Suppressor macrophage treated with lipopolysaccharide for 1 hour (primary cell): ENCODE measurements at places on chromosomes 7 and 10.

DNA sequence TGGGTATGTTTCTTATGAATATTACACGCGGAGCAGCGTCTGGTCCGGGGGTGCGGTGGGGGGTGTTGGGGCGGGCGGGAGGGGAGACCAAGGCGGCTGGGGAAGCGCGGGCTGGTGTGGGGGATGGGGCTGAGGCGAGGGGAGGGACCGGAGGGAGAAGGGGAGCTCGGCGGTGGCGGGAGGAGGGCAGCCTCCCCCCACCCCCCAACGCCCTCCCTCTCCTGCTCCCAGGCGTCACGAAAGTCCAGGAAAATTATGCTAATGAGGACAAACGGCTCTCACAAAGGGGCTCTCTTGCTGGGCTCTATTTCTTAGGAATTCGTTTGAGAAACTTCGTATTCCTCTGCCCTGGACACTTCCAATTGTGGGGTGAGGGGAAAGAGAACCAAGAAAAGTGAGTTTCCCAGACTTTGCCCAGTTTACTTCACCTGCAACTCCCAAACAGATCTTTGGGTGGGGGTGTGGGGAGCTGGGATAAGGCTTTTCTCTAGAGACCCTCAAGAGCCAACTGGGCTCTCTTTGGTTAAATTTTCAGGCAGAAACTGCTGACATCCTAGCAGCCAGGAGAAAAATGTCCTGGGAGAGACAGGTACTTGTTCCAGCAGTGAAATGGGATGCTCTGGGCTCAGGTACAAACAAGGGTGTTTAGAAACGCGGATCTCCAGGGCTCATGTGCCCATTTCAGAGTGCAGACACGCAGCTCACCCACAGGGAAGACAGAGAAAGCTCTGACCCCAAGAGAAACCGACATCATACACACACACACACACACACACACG lies 11.7 kb upstream of the HOXA2 start:
- DNase-seq, result no peak

DNA sequence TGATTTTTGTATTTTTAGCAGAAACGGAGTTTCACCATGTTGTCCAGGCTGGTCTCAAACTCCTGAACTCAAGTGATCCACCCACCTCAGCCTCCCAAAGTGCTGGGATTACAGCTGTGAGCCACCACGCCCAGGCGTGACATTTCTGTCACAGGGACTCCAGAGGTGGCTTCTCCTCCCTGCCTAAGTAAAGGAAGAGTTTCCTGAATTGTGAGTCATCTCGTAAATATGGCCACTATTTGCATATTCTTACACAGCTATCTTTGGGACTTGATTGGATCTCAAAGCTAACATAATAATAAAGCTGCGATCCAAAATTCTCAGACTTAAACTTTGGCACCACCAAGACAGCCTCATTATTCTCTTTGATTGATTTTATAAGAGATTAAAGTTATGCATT lies 50.1 kb downstream of the ADARB2 start:
- DNase-seq, result no peak

DNA sequence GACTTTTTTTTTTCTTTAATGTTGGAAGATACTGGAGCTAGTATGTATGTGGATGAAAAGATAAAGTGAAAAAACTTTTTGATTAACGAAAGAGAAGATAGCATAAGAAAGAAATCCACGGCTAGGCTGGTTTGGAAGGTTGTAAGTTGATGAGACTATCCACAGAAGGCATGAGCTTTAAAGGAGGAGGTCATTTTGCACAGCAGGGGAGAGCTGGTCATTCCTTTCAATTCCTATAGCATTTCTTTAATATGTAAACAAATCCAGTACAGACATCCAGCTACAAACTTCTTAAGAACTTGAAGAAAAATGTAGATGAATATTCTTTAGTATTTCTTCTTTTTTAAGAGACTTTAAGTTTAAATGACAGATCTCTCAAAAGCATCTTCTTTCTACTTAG lies 281.3 kb downstream of the CACNA2D1 start:
- no peak for DNase-seq

DNA sequence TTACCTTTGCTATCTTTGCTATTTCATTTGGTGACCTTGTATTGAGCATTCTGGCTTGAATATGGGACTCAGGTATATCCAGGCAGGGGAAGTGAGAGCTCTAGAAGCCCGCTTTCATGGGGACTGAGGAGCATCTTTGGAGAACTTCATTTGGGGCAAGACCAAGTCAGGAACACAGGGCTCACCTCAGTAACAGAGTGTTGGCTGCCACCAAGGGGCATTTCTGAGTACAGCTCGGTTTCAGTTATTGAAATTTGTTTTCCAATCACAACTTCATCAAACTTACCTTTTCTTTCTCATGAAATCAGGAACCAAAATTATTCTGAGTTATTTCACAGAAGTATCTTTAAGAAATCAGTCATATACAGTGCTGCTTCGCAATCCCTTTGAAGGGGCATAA lies 337.2 kb downstream of the C7orf25 start:
- DNase-seq, result no peak

DNA sequence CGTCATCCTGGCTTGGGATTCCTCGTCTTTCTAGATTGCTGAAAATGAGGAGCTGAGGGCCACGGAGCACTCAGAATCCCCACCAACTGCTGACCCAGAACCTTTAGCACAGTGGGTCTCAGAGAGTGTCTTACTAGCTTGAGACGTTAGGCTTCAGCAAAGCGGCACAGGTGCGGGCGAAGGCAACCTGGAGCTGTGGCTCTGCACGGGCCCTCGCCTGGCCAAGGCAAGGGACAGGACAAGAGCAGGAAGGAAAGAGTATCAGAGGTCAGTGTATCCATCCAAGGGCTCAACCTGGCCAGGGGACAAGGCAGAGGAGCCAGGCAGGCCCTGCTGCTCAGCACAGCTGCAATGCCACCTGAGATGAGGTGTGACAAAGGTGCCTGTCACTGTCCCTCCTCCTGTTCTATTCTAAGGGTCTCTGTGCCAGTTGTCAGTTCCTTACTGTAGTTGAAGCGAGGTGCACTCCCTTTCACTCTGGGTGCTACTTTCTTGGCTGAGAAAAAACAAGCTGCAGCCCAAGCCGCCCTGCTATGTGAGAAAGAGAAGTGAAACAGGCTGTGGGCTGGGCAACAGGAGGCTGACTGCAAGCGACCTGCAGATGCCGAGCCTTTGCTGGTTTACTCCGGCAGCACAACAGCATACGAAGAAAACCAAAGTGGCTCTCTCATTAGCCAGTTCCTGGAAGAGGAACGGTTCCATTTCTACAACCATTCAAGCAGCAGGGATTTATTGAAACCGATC lies 33.3 kb upstream of the KDM7A start:
- peak; percentile 88 for DNase-seq

DNA sequence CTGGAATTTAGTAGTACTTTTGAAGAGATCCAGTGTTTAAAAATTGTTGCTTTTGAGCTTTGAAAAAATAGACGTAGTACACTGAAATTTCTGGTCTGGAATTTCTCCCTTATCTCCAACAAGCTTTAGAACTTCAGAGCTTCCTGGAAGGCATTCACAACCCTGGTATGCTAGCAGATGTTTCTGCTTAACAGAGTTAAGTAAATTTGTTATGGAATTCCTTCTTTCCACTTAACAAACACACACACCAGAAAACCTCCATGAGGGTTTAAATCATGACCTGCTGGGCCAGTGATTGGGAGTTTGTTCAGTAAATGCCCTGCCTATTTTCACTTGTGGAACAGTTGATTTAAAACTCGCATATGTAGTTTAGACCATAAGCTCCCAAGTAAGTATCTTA lies 13.7 kb downstream of the ASB15 start:
- no peak for DNase-seq

DNA sequence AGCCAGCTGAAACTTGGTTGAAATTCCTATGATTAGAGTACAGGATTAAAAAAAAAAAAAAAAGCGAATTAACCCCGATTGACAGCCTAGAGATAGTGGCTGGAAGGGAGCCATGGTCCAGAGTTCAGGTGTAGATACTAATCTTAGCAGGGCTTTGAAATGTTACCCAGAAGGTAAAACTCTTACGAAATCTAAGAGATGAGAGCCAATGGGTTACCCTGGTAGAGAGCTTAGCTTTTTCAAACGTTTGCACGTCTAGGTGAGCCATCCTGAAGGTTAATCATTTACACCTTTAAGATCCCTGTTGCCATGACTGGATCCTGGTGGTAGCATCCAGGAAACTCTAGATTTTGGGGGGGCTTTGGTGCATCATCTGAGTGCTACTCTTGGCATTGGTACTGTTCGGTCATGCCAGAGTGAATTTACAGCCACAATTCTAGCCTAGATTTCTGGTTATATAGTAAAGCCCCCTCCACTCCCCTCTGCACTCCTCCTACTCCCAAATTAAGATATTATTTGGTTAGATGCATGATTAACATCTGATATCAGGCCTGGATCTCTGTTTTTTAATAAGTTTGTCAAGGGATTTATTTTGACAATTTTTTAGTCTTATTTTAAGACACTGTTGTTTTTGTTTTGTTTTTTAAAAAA lies 1.2 kb downstream of the AGFG2 start:
- DNase-seq, result no peak

- DNase-seq, result no peak
These were observed 73.6 kb downstream of the PODXL start for GRCh38 chr7:131482800-131483199.

- DNase-seq, result no peak
These were observed 565.2 kb downstream of the TCERG1L start for GRCh38 chr10:130746311-130746710.

DNA sequence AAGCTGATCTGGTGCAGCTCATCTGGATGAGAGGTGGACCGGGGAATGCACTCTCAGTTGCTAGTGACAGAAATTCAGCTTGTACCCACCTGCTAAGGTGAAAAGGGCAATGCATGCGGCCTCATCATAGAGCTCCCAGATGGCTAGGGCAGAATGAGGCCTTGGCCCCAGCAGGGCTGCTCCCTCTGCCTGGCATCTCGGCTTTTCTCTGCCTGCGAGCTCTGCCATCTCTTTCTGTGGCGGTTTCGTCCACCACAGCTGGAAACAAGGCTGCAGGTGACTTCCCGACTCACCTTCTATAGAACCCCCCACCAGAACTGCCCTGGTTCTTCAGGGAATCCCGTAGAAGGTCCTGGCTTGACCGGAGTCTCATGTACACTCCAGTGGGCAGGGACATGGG lies 60.1 kb downstream of the TACC2 start:
- no peak for DNase-seq

GRCh38 chr10:126059076-126059826 lies 162.9 kb downstream of the FANK1 start:
- DNase-seq, result peak; percentile 82

GRCh38 chr10:121526801-121527221 lies 71.4 kb downstream of the FGFR2 start:
- no peak for DNase-seq

DNA sequence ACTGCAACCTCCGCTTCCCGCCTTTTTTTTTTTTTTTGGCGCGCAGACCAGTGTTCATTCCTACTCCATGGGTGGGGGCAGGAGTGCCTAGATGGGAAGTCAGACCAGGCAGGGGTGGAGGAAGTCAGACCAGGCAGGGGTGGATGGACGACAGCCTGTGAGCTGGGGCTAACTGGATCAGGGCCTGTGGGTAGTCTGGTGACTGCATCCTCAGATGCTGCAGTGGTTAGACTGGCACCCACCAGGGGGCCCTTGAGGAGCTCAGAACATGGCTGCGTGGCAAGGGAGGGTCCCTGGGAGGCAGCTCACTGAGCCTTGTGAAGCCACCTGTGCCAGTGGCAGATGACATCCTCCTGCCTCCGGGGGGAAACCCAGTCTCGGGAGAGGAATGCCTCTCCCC lies 35.1 kb downstream of the RCC1L start:
- DNase-seq, result no peak

DNA sequence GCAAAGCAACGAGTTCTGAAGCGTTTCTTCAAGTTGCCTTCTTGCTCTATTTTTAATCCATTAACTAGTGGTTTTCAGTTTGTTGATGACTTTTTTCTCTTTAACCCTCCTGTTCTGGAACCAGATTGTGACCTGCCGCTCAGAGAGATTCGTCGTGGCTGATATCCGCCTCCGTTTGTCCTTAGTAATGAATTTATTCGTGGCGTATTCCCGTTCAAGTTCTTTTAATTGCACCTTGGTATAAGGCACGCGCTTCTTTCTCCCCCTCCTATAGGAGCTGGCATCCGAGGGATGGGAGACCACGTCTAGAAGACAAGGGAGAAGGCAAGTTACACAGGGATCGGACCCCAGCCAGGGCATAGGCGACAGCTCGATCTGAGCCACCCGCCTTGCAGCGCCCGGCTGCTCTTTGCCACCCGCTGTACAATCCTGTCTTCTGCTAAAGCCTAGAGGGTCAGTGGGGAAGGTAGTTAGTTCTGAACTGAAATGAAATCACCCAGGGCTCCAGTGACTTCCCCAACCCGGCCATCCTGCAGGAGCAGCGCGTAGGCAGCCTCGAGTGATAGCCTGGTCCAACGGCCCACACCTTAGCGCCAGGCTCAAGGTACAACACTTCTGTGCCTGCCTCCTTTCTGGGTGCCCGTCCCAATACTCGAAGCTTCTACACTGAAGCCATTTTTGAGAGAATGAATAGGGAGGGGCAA lies 1.6 kb downstream of the HOXA13 start:
- DNase-seq, result peak; percentile 37

DNA sequence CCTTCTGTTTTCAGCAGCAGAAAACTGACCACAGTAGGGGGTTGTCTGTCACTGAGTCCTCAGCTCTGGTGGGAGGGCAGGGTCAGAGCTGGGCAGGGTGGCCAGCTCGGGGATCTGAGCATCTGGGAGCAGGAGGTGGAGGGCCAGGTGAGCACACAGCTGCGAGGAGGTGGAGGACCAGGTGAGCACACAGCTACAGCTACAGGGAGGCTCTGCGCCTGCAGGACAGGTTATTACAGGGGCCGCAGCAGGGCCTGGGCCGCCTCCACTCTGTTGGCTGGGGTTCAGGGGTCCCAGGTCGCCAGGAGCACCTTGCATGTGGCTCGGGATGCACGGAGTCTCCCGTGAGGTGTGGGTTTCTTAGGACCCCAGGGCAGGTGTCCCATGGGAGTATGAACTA lies 52.4 kb upstream of the PRKAR1B start:
- no peak for DNase-seq

GRCh38 chr10:69334302-69335062 lies 56.2 kb downstream of the HK1 start:
- DNase-seq, result no peak

GRCh38 chr7:99033765-99034164 lies 110.1 kb downstream of the SMURF1 start:
- DNase-seq, result no peak

DNA sequence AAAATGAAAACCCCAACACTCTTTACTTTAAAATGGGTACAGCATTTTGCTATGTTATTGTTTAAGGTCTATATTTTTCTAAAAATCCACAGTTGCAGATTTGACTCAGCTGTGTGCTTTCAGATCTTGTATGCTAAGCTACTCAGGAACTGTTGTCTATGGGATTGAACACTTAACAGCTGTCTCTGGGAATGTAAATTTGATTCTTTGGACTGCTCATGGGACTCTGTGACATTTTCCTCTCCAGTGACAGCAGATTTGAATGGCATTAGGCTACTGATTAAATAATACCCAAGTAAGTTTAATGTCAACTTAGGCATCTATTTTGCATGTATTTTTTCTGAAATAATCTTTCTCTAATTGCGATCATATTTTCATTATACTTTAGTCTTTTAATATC lies 1.7 kb upstream of the CD36 start:
- no peak for DNase-seq
